ENCODE measurements at places on chromosomes 16 and 17.

DNA sequence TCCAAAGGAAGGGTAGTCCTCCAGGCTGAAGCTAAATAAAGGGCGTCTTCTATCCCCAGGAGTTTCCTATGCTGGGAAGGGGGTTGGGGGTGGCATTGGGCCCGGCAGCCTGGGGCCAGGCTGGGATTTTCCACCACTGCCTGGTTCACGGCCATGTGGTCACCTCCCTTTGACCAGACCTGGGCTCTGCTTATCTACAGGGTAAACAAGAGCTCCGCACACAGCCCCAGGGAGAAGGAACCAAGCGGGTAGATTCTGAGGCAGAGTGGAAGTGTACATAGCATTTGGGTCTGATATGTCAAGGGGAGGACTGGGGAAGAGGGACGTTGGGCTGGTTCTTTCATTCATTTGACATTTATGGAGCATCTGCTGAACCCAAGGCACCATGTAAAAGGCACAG, 27.2 kb upstream of the TMEM220 start:
- no peak for DNase-seq

- DNase-seq = no peak
Measured at GRCh38 chr16:84834403-84834772, 14.6 kb downstream of the CRISPLD2 start.

DNA sequence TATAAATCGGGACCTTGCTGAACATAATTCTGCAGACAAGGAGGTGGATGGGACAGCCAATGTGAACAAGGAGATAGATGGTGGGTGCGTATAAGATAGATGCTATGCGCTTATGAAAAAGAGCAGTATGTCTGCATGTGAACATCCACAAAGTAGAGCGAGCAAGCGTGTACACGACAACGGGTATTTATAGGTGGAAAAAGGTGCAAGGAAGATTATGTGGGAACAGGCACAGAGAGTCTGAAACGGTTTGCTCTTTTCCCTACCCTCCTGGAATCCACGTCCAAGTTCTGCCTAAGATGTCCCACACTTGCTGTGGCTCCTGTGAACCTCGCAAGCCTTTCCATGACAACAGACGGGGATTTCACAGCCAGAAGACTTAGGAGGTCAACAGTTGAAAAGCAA, 43.0 kb downstream of the SNX11 start:
- DNase-seq = no peak

DNA sequence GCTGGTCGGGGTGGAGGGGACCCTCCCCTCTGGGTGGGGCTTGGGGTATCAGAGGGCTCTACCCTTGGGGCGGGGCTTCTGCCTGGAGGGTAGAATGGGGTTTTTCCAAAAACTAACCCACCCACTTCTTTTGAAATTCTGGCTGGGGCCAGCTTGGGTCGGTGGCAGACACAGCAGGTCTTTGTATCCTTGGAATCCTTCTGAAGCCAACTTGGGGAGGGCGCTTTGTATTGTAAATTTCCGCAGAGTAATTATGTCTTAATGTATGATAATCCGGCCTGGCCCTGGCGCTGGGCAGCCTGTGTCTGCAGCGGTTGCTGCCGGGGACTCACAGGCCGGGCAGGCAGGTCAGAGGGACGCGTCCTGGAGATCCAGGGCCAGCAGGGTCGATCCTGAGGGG, 33.9 kb upstream of the GSE1 start:
- no peak for DNase-seq

DNA sequence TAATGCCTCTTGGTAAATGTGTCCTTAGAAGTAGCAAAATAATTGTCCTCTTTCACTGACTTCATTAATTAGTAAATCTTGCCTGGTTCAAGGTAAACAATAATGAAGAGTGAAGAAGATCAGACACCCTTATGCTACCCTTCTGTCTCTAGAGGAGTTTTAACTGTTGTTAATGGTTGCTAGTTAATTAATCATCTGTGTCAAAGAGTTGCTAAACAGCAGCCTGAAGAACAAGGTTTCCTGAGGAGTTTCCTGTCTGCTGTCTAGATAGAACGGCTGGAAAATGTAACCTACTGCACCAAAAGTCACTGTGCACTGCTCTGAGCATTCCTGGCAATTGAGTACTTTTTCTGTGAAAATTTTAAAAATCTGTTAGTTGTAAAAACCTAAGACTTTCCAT, 131.3 kb downstream of the NLK start:
- DNase-seq = no peak

- peak; percentile 40 for DNase-seq
Measured at GRCh38 chr17:73317513-73318426, 6.0 kb upstream of the CDC42EP4 start.

DNA sequence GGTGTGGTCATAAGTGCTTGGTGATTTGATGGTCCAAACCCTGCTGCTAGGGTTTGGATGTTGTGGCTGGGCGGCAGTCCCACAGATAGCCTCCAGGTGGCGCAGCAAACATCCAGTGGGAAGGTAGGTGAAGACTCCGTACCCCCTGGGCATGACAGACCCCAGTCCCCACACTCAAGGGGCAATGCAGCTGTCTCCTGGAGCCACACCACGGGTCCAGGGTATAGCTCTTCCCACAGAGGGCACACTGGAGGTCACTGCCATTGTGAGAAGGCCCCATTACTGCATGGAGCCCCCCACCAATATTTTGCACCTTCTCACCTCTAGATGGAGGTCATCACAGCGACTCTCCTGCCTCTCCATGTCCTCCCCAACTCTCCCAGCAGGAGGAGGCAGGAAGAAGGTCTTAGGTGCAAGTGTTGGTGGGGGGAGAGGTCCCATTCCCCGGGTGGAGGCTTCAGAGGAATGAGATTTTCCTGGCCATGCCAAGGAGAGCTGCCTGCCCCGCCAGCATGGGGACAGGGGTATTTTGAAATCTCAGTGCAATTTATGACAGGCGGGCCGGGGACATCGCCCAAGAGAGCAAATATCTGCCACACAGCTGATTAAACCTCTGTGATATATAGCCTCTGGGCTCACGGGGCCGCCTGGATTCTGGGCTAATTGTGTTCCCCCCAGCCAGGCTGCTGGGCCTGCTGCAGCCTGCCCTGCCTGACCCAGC, 17.1 kb upstream of the C17orf113 start:
- peak; percentile 41 for DNase-seq

DNA sequence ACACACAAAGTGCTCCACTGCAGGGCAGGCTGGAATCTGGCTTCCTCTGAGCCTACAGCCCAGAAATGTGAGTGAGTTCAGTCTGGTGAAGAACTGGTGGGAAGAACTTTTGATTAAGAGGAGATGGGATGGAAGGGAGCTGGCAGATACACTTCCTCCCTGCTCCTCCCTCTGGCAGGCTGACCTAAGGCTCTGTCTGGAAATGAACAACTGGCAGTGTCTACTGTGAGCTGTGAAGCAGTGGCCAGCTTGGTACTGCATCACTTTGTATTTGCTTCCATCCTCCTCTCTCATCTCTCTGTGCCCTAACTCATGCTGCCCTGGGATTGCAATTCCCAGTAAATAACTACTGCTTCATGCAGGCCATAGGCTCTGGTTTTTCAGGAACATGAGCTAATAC, 45.6 kb downstream of the MAF start:
- no peak for DNase-seq

DNA sequence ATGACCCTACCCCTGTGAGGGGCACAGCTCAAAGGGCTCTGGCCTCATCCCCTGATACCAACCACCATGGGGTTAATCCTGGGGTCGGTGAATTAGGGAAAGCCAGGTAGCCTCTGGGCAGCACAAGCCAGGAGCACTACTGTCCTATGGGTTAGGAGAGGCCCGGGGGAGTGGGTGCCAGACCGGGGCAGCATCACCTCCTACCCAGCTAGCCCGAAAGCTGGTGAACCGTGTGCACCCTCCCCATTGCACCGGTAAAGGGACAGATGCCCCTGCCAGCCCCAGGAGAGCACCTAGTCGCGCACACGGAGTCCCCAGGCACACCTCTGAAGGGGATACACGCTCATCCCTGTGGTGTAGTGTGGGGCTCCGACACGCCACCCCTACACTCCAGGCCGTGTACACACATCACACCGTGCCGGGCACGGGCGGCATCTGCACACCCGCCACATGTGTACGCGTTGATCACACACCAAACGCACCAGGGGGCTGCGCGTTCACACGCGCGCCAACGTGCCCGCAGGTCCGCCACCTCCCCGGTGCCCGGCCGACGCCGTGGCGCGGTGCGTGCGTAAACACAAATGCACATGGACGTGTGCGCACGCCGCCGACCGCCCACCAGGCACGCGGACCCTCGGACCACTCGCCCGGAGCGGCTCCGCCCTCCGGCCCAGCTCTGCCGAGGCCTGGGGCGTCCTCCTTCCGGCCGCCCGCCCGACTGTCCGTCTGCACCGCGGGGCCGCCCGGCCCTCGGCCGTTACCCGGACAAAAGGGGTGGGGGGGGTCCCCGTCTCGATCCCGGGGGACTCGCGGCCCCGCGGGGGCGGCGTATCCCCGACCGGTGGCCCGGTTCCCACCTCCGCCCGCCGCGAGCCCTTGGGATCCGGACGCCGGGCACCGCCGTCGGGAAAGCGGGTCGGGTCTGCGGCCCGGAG, 785 bp downstream of the UBALD1 start:
- DNase-seq = peak; percentile 31

DNA sequence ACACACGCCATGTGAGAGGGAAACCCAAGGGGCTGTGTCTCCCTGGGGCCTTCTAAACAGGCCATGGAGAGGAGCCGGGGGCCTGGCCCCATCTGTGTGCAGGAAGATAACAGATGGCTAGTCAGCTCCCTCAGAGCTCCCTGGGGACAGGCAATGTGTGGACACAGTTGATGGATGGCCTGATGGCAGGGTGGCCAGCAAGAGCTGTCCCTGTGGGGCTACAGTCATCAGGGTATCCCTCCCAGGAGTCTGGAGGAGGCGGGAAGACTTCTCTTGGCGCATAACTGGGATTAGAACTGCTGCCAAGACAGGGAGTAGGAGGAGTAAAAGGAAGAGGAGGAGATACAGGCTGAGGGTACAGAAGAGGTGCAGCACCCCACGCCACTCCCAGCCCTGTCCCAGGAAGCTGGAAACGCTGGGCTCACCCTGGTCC, 17.3 kb downstream of the MYO18A start:
- peak; percentile 90 for DNase-seq

DNA sequence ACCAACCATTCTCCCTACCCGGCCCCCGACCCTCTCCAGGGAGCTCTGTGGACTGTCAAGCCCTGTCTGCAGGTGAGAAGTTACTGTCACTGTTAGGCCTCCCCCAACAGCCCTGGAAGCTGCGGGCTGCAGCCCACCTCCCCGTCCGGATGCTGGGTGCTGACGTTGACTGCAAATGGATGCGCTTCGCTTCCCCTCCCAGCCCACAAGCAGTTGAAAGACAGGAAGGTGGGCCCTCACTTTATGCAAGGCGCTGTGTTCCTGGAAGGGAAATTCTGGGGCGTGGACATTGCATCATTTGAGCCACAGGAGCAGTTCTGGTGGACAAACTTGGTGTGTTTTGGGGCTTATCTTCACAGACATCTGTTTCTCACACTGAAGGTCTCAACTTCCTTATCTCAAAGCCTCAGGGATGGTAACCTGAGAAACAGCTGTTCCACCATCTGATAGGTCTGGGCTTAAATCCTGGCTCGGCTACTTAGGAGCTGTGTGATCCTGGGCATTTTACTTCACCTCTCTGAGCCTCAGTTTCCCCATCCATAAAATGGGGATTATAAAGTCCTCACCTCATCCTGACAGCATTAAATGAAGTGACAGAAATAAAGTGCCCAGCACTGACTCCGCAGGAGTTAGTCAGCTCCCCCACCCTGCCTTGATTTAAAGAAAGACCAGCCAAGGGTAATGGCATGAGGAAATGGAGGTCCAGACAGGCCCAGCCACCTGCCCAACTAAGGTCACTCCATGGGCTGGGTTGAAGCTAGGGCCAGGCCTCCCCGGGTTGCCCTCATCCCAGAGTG, 4.6 kb upstream of the DRC7 start:
- no peak for DNase-seq

GRCh38 chr16:86249631-86250030, 260.7 kb upstream of the FOXF1 start:
- no peak for DNase-seq

DNA sequence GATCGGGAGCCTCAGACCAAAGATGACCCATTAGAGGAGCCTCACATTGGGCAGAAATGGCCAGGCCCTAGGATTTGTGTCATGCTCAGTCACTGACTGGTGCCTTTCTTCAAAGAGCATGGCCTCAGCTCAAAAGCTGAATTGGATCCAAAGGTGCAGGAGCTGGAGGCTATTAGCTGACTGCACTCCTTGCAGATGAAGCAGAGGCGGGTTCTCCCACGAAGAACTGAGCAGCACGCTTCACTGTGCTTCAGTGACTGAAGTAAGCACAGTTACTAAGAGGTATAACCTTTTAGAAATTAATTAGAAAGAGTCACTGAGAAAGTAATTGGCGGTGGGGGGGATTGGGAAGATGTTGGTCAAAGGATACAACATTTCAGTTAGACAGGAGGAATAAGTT, 18.7 kb upstream of the COX10 start:
- DNase-seq = no peak

- DNase-seq = no peak
Measured at GRCh38 chr17:74386386-74386785, 19.1 kb downstream of the GPR142 start.

DNA sequence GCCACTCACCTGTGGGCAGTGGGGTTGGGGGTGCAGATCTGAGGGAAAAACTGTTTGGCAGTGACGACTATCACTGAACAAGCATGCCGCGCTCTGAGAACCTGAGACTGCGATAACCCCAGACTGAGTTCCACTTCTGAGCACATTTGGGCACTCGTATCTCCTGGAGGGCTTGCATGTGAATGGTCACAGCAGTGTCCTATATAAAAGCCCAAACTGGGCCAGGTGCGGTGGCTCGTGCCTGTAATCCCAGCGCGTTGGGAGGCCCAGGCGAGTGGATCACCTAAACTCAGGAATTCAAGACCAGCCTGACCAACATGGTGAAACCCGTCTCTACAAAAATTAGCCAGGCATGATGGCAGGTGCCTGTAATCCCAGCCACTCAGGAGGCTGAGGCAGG, 18.7 kb downstream of the ATP2C2 start:
- no peak for DNase-seq

- DNase-seq = peak; percentile 41
Measured at GRCh38 chr17:78915872-78916632, 9.1 kb downstream of the TIMP2 start.

DNA sequence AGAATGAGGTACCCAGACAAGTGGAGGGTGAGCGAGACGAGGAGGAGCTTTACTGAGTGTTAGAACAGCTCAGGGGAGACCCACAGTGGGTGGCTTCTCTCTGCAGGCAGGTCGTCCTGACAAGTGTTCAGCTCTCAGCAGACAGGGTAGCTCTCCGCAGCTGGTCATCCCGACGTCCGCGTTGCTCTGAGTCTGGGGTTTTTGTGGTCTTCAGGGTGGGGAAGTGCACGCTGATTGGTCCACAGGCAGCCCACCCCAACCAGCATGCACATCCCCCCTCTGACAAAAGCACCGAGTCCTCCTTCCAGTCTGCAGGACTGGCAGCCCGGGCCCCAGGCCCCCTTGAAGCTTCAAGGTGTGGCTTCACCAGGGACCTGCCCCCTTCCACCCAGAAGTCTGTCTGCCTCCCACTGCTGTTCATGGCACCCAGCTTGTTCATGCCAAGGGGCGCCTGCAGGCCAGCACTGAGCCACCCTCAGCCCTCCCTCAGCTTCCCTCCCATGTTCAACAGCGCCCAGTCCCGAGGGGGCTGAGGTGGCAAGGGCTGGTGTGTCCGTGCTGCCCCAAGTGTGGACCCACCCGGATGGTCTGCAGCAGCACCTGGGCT, 19.9 kb upstream of the WDR45B start:
- DNase-seq = no peak

Data from fibroblast of skin of scalp (primary cell).